ENCODE measurements at places on chromosomes 12 and 14. TPM values are rescaled to one million over a fixed set of nuclear protein-coding genes. Genes with fewer than 3 reads are reported as not detected.

- DNase-seq = no peak
Measured at GRCh38 chr12:32877601-32878459, 18.7 kb downstream of the PKP2 start.

DNA sequence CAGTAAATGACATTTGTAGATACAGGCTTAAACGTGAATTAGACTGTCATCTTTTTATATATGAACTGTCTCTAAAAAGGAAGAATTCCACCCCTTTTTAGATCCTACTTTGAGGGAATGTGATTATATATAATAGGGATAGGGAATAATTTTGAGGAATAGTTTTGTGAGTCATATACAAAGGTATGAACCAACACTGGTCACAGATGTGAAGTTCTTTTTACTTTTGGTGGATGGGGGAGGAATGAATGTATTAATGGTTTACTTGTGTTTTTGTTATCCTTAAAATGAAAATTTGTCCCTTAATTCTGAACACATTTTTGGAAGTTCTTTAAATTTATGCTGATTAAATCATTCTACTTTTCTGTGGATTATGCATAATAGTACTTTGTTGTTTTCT is 30.4 kb downstream of the FRS2 start:
- DNase-seq = no peak

DNA sequence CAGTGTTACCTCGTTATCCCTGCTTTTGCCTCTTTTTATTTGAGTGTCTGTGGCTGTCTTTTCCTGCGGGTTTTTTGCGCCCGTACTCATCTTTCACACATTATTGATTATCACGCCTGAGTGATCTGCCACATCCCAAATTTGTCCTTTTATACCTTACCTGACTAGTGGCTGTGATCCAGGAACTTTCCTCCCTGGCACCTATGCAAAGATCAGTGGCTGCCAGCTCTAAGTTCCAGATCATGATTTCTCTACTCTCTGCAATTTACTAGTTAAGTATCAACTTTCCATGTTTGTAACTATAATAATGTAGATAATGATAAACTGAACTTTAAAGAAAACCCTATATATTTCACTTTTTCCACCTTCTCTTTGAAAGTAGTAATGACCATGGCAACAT is 36.9 kb downstream of the PLEKHA5 start:
- DNase-seq = no peak

GRCh38 chr12:123089140-123089539 is 61.8 kb downstream of the PITPNM2 start:
- DNase-seq = no peak

DNA sequence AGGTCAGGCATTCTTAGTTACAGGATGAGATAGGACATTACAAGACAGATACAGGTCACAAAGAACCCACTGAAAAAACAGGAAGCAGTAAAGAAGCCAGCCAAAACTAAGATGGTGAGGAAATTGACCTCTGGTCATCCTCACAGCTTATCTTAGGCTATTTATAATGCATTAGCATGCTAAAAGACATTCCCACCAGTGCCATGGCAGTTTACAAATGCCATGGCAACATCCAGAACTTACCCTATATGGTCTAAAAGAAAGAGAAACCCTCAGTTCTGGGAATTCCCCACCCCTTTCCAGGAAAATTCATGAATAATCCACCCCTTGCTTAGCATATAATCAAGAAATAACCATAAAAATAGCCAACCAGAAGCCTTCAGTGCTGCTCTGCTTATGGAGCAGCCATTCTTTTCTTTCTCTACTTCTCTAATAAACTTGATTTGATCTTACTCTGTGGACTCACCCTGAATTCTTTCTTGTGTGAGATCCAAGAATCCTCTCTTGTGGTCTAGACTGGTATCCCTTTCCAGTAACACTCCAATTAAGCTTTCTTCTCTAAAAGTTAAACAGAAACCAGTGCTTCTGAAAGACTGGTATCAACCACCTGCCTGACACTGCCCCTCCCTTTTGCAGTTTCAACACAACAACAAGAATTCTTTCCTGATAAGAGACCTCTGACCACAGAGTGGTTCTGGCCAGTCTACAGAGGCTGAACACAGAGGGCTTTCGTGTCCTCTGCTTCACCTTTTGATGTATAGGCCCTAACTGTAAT is 86.9 kb downstream of the BCAT1 start:
- no peak for DNase-seq

DNA sequence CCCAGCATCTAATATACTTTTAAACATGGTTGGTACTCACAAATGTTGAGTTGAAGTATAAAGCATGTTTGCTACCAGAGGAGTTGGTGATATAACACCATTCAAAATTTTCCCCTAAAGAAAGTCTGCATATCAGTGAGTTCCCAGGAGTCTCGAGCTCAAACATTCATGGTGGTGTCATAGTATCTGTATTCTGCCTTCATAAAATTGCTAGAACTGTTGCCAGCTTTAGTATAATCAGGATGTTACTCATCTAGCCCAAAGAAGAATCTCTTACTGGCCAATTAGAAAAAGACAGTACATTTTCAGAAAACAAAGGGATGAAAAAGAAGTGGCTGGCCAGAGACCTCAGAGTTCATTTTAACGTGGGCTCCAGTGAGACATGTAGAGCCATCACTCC is 374.7 kb downstream of the KCNH5 start:
- DNase-seq = no peak

DNA sequence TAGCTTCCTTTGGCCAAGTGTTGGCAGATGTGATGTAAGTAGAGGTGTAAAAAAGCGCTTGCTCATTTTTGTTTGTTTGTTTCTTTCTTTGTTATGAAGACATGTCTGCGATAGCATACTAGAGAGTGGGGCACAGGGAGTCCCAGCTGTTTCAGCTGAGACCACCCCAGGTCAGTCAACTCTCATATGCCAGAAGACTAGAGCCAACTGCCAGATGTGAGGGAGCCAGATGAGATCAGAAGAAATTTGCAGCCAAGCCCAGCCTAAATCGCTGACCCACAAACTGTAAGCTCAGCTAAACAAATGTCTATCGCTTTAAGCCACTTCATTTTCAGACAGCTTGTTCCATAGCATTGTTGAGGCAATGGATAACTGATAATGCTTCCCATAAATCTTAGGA is 397.1 kb downstream of the APAF1 start:
- no peak for DNase-seq

- DNase-seq = no peak
Measured at GRCh38 chr12:132145334-132145733, 1.1 kb downstream of the NOC4L start.

GRCh38 chr12:92486443-92487137 is 216.2 kb upstream of the PLEKHG7 start:
- DNase-seq = no peak

GRCh38 chr14:93064411-93065271 is 51.1 kb downstream of the ITPK1 start:
- peak; percentile 68 for DNase-seq

Gene RNASE7
- not detected for total RNA-seq

Gene GPRC5D
- not detected for total RNA-seq

Gene RD3L
- not detected for total RNA-seq

Gene CDK4
- total RNA-seq = 516 TPM

Gene KCNJ8
- total RNA-seq = not detected

Gene IFI27L1
- 1.5 TPM for total RNA-seq

All from MG63 (cell line).